Amniotic epithelial cell (primary cell): ENCODE measurements at places on chromosomes 13 and 19.

DNA sequence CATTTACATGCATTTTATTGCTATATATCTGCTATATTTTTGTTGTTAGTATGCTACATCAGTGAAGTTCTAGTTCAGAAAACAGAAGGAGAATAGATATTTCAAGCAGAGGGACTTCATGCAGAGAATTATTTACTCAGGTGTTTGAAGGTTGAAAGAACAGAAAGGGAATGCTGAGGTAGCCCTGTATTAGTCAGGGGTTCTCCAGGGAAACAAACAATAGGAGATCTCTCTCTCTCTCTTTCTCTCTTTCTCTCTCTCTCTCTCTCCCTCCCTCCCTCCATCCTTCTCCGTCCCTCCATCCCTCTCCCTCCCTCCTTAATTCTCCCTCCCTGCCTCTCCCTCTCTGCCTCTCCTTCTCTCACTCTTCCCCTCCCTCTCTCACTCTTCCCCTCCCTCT, 114.3 kb upstream of the TDRD3 start:
- no peak for DNase-seq

DNA sequence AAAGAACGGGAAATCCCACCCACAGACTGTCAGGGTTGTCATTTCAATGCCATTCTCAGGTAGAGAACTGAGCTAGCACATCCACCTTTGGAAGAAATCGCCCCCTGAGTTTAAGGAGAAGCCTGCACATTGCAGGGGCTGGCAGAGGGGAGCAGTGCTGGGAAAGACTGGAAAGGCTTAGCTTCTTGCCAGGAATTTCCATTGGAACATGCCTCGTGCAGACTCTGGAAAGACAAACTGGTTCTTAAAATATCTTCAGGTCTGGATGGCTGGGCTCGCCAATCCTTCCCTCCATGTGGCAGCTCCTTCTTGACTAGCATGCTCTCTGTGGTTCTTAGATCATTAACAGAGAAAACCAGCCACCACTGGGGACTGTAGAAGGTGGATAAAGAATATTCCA, 414.1 kb downstream of the TSHZ3 start:
- DNase-seq = no peak

- no peak for DNase-seq
Measured at GRCh38 chr19:10478476-10478875, 24.7 kb downstream of the KEAP1 start.

DNA sequence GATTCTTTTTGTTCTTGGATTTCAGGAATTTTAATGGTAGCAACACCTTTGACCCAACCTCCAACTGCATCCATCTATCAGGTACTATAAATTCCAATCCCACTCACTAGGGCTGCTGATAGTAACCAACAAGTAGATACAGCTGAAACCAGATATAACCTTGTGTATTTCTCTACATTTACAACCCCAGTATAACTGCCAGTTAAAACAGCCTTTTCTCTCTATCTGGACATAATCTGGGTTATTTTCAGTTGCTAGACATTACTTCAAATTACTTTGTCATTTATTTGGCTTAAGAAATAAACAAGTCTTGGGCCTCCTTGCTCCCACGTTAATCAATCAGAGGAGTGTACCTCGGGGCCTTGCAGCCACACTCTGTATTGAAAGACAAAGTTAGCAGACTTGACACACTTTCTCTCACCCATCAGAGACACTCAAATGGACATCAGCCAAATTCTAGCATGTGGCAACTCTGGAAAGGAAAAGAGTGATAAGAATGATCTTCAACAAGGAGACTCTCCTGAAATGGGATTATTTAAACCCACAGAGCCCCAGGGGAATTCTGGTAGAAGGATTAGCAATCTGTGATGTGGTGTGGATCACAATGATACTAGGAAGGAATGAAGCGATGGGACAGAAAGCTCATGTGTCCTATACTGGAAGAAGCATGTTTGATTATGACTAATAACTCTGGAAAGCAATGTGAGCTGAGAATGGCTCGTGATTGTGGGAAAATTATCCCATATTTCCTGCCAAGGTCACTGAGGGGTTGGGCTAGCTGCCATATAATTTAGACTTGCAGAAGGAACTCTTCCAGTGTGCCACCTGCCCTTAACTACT, 157.5 kb downstream of the FLT1 start:
- peak; percentile 68 for DNase-seq

DNA sequence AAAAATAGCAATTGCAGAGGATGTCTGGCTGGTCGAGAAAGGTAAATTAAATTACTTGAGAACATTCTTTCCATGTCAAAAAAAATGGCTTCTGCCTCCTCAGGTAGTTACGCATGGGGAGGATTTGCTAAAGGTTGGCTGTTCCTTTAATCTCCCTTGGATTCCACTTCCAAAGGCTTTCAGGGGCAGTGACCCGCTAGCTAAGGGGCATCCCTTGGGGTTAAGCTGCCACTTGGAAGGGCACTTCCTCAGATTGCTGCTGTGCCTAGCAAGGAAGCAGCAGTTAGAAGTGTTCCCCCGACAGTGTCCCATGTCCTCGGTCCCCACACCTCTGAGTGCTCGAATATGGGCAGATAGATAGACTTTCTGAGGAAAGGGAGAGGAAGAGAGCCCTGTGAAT, 108.5 kb downstream of the RGCC start:
- DNase-seq = no peak

DNA sequence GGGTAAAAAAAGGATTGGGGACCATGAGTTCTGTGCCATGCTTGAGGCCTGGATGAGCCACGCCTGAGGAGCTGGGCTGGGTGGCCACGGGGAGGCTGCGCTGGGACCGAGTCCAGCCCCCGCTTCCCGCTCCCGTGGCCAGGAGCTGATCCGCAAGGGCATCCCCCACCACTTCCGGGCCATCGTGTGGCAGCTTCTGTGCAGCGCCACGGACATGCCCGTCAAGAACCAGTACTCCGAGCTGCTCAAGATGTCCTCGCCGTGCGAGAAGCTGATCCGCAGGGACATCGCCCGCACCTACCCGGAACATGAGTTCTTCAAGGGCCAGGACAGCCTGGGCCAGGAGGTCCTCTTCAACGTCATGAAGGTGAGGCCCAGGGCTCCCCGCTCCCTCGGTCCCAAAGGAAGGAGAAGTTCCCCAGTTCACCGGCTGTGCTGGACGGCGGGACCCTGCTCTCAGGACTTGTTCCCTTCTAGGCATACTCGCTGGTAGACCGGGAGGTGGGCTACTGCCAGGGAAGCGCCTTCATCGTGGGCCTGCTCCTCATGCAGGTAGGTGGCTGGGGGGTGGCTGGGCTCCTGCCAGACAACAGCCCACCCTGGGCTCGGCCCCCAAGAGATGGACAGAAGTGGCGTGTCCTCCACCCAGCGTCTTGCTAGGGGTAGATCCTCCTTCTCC, 18.9 kb downstream of the EVI5L start:
- no peak for DNase-seq

DNA sequence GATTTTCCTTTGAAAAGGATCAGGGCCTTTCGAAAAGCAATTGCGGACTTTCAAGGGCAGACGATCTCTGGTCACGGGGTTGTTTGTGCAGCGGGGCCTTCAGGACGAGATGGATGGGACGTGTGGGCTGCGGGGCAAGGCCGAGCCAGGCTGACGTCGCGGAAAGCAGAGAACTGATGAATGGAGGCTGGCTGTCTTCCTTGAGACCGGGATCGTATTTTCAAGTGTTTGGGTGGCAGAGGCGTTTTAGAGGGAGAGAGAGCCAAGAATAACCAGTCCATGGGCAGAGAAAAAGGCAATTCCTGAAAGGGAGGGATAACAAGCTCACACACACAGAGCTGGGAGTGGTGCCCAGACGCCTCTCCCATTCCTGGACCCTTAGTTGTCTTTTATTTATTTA, 138.9 kb upstream of the USP29 start:
- DNase-seq = no peak

- DNase-seq = no peak
Measured at GRCh38 chr19:18317961-18318800, 4.7 kb downstream of the LSM4 start.
